ENCODE measurements at places on chromosomes 1 and 21.

GRCh38 chr1:11797525-11798216 is 8.1 kb downstream of the MTHFR start:
- DNase-seq: no peak

DNA sequence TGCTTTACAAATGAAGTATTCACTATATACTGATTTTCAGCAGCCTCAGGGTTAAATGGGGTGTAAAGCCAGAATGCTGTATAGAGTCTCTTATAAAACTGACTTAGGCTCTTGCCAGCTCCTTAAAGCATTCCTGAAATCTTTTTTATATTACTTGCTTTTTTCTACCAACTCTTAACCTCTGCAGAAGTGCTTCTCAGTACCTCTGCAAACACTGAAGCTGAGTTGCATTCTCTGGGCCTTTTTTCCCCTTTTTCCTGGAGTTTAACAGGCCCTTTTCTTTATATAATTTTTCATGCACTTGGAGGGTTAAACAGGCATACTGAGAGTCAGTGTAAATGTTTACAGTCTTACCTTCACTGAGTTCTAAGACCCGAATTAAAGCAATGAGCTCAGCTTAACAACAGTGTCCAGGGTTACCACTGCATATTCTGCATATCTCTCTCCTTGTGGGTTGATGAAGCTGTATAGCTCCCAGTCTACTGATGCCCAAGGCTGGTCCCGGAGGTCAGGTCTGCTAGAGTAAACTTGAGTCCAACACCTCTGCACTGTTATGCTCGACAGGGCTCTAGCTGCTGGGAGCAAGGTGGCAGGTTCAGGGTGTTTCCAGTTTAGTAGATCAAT is 40.9 kb upstream of the CFAP126 start:
- no peak for DNase-seq

- DNase-seq: no peak
Measured at GRCh38 chr1:245956225-245956624, 550.9 kb downstream of the SMYD3 start.

DNA sequence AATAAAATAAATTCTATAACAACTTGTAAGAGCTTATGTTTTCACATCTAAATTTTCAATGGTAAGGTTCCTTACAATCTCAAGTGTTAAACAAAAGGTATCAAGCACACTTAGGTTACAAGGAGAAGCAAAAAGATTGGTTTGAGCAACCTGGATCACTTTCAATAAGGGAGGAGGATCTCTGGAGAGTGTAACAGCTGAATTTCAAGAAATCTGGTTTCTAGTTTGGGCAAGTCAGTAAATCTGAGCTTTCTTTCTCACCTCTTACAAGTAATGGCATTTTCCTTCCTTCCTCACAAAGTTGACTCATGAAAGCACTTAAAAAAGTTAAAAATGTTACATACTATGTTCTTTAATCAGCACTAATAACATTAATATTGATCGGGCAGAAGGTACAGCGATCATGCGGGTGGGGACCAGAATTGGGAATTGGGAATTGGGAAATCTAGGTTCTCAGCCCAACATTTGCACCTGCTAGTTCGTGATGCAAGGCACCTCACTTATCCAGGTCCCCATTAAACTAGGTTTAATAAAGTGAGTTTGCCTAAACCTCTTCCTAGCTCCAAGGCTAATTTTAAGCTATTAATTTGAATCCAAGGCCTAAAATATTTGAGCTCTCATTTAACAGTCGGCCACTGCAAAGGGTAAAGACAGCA is 3.1 kb downstream of the NUCKS1 start:
- no peak for DNase-seq

- DNase-seq: no peak
Measured at GRCh38 chr1:236128646-236129178, 13.6 kb upstream of the GPR137B start.

GRCh38 chr1:202286622-202287097 is 55.1 kb downstream of the UBE2T start:
- DNase-seq: no peak

GRCh38 chr1:209106237-209106741 is 477.2 kb upstream of the CAMK1G start:
- no peak for DNase-seq

DNA sequence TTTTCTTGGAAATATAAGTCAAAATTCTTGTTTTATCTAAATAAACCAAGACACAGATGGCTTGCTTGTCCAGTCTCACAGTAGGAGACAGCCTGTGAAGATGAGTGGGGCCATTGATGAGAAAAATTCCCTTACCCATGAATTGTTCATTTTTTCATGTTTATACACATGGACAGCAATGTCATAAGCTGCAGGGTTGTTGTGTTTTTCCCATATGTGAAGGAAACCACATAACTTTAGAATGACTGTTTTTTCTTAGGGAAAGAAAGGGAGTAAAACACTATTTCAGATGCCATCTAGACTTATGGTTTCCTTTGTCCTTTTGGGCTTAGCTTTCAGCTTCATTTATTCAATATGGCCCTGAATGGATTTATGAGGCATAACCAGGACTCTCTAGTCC is 622.5 kb upstream of the NR5A2 start:
- DNase-seq: no peak

DNA sequence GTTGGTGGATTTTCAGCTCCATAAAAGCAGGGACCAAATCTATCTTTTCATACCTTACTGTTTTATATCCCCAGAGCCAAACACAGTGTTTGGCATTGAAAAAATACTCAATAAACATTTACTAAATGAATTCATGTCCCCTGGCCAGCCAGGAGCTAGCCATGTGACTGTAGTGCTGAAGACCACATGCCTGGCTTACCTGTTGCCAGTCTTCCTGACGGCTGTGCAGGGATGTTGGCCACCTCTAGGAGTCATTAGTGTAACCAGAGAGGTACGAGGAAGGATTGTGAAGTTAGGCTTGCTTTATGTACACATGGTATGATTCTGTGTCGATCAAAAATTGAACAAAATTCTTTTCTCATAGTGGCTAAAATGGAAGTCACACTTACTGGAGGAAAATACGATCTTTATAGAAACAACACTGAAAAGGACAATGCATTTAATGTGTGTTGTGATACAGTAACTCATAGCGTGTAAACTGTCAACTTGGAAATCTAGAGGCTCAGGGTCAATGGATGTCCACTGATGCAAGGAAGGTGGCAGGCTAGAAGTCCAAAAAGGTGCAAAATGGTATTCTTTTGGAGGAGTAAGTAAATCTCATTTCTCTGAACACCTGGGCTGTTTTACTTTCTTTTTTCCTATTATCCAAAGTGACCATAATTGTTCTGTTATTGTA is 60.9 kb downstream of the FGGY start:
- DNase-seq: no peak

DNA sequence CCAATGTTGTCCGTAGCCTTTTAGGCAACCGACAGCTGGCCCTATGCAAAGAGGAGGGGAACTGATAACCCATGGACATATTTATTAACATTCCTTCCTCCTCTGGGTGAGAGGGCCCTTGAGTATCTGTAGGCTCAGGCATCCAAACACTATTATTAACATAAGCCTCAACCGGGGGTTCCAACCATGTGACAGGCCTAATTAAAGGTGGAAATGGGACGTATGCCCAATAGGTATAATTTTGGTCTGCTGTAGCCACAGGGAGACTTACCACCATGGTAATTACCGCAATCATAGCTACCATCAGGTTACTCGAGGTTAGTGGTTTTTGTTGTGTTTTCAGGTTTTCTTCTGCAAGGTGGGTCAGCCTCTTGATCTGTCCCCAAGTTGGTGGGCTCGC is 5.3 kb downstream of the DAP3 start:
- DNase-seq: no peak

DNA sequence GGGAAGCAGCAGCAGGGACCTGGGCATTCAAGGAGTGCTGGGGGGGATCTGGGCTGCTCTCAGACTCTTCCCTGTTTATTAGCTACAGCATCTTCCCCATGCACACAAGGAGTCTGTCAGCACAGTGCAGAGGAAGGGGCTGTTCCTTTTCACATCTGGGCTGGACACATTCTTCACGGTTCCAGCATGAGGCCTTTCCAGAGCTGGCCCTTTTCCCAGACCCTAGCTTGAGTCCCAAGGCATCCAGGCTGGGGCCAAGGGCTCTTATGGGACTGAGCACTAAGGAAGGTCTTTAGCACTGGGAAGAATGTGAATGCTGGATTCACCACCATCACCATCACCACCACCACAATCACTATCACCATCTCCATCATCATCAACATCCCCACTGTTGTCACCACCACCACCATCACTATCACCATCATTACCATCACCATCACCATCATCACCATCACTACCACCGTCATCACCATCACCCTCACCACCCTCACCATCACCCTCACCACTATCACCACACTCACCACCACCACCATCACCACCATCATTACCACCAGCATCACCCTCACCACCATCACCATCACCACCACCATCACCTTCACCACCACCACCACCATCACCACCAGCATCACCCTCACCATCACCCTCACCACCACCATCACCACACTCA is 28.4 kb downstream of the PARK7 start:
- DNase-seq: no peak

GRCh38 chr1:44420535-44420934 is 15.5 kb downstream of the RNF220 start:
- no peak for DNase-seq

DNA sequence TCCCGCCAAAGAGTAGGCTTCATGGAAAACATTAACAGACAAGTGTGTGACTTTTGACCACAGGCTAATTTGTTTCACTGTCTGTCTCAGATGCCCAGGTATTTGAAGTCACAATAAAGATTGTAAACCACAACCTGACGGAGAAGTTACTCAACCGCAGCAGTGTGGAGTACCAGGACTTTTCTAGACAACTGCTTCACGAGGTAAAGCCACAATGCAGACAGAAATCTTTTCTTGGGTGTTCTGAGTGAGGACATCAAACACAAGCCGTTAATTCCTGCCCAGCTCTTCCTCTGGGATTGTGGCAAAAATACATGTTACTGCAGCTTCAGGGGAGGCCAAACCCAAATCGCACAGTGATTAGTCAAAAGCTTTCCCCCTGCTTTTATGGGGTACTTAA is 31.0 kb downstream of the UMODL1 start:
- DNase-seq: no peak

DNA sequence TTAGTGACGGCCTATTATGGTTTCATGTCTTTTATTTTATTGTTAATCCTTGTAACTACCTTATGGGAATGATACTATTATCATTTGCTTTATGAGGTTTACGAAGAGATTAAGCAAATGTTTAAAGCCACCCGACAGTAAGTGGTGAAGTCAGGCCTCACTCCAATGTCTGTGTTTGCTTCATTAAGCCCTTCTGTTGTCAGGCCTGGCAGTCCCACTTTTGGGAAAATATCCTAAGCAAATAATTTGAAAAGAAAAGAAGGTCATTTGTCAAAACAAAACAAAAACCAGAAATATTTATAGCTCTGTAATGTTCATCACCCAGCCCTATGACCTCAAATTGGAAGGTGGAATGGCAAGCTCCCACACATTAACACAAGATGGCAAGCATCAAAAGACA is 40.7 kb upstream of the USP24 start:
- no peak for DNase-seq

DNA sequence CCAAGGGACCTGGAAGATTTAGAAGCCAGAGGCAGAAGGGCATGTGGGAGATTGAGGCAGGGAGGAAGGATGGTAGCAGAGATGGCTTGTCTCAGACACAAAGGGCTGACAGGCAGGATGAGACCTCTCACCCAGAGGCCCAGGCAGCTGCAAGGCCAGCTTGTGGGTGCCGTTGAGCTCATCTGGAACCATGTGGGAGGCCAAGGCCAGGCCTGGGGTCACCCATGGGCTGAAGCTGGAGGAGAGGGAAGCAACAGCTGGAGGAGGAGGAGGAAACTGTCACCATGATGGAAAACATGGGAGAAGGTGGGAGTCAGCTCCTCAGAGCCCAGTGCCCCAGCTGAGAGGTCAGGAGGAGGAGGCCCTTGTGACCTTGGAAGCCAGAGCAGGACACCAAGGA is 6.4 kb downstream of the CRABP2 start:
- DNase-seq: no peak

DNA sequence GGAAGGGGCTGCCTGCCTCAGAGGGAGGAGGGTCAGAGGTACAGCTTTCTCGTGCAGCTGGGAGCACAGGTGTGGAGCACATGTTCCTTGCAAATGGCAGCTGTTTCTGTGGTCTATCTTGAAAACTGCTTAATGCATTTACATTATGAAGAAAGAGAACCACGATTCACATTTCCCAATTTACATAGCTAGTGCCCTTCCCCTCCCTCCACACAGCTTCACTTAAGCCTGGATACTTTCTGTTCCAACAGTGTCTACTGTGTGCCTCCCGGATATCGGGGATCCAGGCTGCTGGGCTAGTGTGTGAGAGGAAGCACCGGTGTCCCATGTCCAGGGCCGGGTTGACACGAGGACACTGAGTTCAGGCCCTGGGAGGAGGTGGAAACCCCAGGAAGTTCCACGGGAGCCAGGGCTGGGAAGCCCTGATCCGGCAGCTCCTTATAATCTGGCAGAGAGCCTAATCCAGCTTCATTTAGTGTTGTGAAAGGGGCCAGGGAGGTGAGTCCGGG is 31.6 kb downstream of the TMCC2 start:
- no peak for DNase-seq

GRCh38 chr1:151504759-151505158 is 6.4 kb upstream of the CGN start:
- no peak for DNase-seq

GRCh38 chr1:62849031-62849430 is 65.1 kb downstream of the ATG4C start:
- DNase-seq: no peak

DNA sequence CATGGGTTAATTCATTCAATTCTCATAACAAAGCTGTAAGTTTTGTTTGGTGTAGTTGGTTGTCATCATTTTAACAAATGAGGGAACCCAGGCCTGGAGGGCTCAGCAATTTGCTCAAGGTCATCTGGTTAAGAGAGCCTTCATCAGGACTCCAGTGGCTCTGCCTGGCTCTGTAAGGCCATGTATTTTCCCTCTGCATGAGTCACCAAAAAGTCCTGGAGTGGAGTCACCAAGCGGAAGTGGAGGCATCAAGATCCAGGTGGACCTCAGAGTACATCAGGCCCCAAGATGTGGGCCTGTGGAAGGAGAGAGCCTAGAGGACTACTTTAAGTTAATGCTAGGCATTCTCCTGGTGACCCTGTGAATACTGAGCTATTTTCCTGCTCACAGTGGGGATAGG is 30.0 kb upstream of the RBM15 start:
- DNase-seq: no peak

DNA sequence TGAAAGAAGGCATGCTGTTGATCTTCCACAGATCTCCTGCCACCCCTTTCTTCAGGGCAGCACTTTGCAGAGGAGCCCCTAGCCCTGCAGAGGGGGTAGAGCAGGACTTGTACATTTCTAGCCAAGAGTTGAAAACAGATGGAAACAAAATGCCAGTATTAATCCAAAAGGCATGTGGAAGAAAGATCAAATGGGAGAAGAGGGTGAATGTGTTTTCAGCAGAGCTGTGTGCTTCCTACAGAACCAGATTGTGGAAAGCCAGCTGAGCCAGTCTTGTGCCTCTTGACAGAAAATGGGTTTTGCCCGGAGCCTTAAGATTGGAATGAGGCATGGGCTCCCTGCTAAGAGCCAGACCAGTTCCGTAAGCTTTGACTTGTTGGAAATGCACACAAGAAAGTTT is 105.2 kb upstream of the TSPAN2 start:
- DNase-seq: no peak
